ENCODE measurements at places on chromosomes 13 and 19. TPM values are rescaled to one million over a fixed set of nuclear protein-coding genes. Genes with fewer than 3 reads are reported as not detected.
A peak's percentile ranks its signal among the peaks of the same experiment; 100 is the strongest.

Gene C19orf33
- not detected for total RNA-seq

Gene CYSLTR2
- 1.7 TPM for total RNA-seq

Gene GPI
- total RNA-seq: 542 TPM

Gene SSC5D
- 0.48 TPM for total RNA-seq

- H3K36me3 ChIP-seq: no peaks in the 10 kb centered on the region
- no peak for DNase-seq
- H3K4me1 ChIP-seq: no peaks in the 10 kb centered on the region
- no peak overlapping the region for H3K27ac ChIP-seq
- peaks cover 47% of the 10 kb centered on the region for H3K27me3 ChIP-seq
Observed at GRCh38 chr19:50859849-50860248, 5.1 kb downstream of the KLK3 start.

GRCh38 chr13:22915442-22916082, 265.2 kb upstream of the SGCG start:
- no peak overlapping the region for H3K27ac ChIP-seq
- H3K36me3 ChIP-seq: no peaks in the 10 kb centered on the region
- peak overlapping the region; percentile 51 for H3K4me3 ChIP-seq

DNA sequence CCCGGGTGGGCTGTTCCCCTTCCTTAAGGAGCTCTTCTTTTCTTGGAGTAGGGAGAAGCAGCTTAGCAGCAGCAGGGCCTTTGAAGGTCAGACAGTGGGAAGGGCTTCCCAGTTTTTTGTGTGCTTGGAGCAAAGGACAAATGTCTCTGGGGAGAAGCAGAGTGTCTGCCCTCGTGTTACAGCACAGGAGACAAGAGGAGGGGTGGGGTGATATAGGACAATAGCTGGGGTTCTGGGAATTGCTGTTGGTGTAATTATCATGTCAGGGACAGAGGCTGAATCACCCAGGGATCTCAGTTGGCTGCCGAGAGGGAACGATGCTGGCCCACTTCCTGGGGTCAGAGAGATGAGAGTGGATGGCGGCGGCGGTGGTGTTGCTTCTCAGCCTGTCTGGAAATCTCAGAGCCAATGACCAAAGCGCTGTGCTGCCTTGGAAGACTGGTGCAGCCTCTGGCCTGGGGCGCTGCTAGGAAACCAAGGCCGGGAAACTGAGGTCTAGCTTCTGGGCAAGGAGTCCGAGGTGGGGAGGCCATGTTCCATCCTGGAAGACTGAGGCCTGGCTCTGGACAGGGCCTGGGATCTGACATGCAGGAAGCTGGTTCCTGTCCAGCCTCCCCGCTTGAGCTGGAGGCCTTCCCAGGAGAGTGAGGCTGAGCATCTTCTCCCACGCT, 1.2 kb downstream of the INAFM1 start:
- no peak for DNase-seq
- no peaks in the 10 kb centered on the region for H3K27me3 ChIP-seq
- peak overlapping the region; percentile 67 for H3K4me3 ChIP-seq
- H3K36me3 ChIP-seq: peaks cover 13% of the 10 kb centered on the region
- peaks cover 22% of the 10 kb centered on the region for H3K4me1 ChIP-seq
- H3K27ac ChIP-seq: peak overlapping the region; percentile 26

DNA sequence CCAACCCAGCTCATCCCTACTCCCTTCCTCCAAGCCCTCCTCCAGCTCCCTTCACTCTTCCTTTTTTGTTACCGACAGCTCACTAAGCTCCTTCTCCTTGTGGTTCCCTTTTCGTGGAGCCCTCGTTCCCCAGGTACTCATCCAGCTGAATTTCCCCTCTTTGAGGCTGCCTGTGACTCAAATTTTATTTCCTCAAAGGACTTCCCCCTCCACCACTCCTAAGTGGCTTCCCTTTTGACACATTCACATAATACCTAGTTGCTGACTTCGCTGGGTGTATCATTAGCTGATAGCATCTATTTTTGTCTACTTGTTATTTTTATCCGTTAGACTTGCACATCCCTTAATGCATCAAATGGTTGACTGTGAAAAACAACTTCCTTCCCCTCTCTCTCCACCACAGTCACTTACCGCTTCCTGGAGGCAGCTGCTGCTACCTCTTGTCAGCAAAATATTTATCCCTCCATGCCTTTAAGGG, 14.5 kb downstream of the FFAR2 start:
- H3K4me3 ChIP-seq: no peak overlapping the region
- H3K27ac ChIP-seq: peak overlapping the region; percentile 15

DNA sequence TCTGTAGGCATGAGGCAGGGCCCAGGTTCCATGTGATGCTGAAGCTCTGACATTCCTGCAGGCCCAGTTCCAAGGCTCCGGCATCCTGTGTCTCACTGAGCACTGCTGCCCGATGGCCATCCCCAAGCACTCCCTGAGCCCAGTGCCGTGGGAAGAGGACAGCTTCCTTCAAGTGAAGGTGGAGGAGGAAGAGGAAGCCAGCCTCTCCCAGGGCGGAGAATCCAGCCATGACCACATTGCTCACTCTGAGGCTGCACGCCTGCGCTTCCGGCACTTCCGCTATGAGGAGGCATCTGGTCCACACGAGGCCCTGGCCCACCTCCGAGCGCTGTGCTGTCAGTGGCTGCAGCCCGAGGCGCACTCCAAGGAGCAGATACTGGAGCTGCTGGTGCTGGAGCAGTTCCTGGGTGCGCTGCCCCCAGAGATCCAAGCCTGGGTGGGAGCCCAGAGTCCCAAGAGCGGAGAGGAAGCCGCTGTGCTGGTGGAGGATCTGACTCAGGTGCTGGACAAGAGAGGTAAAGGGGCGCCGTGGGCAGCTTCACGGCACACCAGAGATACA, 8.0 kb downstream of the ZSCAN22 start:
- peaks cover 25% of the 10 kb centered on the region for H3K36me3 ChIP-seq
- H3K4me3 ChIP-seq: no peak overlapping the region
- no peaks in the 10 kb centered on the region for H3K27me3 ChIP-seq
- H3K27ac ChIP-seq: no peak overlapping the region

GRCh38 chr13:101465877-101466276, 13.4 kb downstream of the ITGBL1 start:
- H3K27me3 ChIP-seq: peaks cover 8% of the 10 kb centered on the region
- H3K4me3 ChIP-seq: no peak overlapping the region
- H3K36me3 ChIP-seq: no peaks in the 10 kb centered on the region
- no peak overlapping the region for H3K27ac ChIP-seq
- H3K4me1 ChIP-seq: no peaks in the 10 kb centered on the region

DNA sequence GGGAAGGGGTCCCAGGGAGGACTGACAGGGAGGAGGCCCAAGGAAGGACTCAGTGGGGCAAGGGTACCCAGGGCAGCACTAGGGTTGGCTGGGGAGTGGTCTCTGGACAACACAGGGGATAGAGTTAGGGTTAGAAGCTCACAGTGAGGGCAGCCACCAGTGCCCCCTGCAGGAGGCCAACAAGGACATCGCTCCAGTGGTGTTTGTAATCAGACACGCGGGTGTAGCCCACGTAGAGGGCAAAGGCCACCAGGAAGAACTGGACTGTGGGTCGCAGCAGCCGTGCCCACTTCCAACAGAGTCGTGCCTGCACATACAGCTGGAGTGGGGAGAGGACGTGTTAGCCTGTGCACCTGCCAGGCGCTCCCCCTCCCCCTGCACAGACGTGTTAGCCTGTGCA, 9.2 kb downstream of the PLPP2 start:
- peaks cover 13% of the 10 kb centered on the region for H3K27me3 ChIP-seq
- H3K36me3 ChIP-seq: no peaks in the 10 kb centered on the region
- no peak for DNase-seq
- no peak overlapping the region for H3K27ac ChIP-seq

- no peak overlapping the region for H3K27ac ChIP-seq
- no peaks in the 10 kb centered on the region for H3K4me1 ChIP-seq
- H3K36me3 ChIP-seq: no peaks in the 10 kb centered on the region
- DNase-seq: no peak
Observed at GRCh38 chr19:50702158-50702870, 17.3 kb downstream of the SHANK1 start.

- no peak overlapping the region for H3K27ac ChIP-seq
- no peaks in the 10 kb centered on the region for H3K36me3 ChIP-seq
- no peak for DNase-seq
- H3K4me3 ChIP-seq: no peak overlapping the region
Observed at GRCh38 chr13:32936716-32937115, 79.5 kb upstream of the KL start.

DNA sequence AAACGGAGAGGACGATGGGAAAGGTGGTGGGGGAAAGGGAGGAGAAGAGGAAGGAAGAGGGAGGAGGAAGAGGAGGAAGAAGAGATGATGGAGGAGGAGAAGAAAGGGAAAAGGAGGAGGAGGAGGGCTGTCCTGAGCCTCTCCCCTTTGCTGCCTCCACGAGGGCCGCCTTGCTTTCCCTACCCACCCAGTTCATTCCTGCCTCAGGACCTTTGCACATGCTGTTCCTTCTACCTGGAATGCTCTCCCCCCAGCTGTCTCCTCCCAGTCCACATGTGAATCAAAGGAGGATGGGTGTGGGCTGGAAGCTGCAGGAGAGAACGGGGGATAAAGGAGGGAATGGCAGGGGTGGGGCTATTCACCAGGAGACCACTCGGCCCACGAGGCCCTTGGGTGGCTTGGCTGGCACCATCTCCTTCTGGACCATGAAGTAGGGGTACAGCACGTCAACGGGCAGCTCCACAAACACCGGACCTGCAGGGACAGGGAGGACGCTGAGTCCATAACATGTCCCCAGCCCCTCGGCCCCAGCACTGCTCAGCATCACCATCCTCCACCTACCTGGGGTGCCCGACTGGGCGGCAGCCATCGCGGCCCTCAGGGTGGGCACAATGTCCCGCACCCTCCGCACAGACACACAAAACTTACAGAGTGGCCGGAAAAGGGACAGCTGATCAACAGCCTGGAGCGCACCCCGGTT, 15.3 kb downstream of the SYDE1 start:
- no peaks in the 10 kb centered on the region for H3K27me3 ChIP-seq
- peaks cover 31% of the 10 kb centered on the region for H3K36me3 ChIP-seq
- no peak overlapping the region for H3K27ac ChIP-seq
- peaks cover 16% of the 10 kb centered on the region for H3K4me1 ChIP-seq
- H3K4me3 ChIP-seq: no peak overlapping the region
- no peak for DNase-seq

GRCh38 chr13:33466262-33466661, 180.7 kb upstream of the STARD13 start:
- H3K4me3 ChIP-seq: no peak overlapping the region
- DNase-seq: no peak
- no peaks in the 10 kb centered on the region for H3K36me3 ChIP-seq
- H3K27ac ChIP-seq: no peak overlapping the region
- H3K27me3 ChIP-seq: peaks cover 20% of the 10 kb centered on the region

- peaks cover 25% of the 10 kb centered on the region for H3K36me3 ChIP-seq
- H3K27ac ChIP-seq: no peak overlapping the region
- no peak overlapping the region for H3K4me3 ChIP-seq
- no peaks in the 10 kb centered on the region for H3K4me1 ChIP-seq
Observed at GRCh38 chr13:110685305-110686020, 20.5 kb downstream of the CARS2 start.

GRCh38 chr13:24275041-24275440, 34.3 kb upstream of the C1QTNF9 start:
- H3K27me3 ChIP-seq: no peaks in the 10 kb centered on the region
- peaks cover 79% of the 10 kb centered on the region for H3K4me1 ChIP-seq
- peaks cover 19% of the 10 kb centered on the region for H3K36me3 ChIP-seq
- H3K4me3 ChIP-seq: peak overlapping the region; percentile 69

GRCh38 chr13:37531049-37531448, 67.5 kb downstream of the POSTN start:
- no peaks in the 10 kb centered on the region for H3K36me3 ChIP-seq
- H3K4me3 ChIP-seq: no peak overlapping the region
- no peak for DNase-seq
- H3K27ac ChIP-seq: no peak overlapping the region
- H3K27me3 ChIP-seq: no peaks in the 10 kb centered on the region
- H3K4me1 ChIP-seq: no peaks in the 10 kb centered on the region

DNA sequence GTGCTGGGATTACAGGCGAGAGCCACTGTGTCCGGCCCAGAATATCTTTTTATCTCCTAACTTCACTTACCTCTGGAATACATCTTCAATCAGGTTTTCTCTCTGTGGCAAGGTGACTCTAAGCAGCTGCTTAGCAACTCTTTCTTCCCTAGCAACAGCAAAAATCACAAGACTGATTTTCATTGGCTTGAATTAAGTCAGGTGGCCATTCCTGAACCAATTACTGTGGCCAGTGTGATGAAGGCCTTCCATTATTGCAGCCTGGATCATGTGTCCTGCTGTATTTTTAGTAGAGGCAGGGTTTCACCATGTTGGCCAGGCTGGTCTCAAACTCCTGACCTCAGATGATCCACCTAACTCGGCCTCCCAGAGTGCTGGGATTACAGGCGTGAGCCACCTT, 9.0 kb upstream of the LTBP4 start:
- no peak overlapping the region for H3K4me3 ChIP-seq
- H3K27me3 ChIP-seq: peaks cover 4% of the 10 kb centered on the region
- H3K27ac ChIP-seq: no peak overlapping the region
- no peak for DNase-seq
- H3K36me3 ChIP-seq: peaks cover 6% of the 10 kb centered on the region
- H3K4me1 ChIP-seq: peaks cover 12% of the 10 kb centered on the region

GRCh38 chr13:73984201-73984600, 150.0 kb downstream of the KLF12 start:
- H3K27ac ChIP-seq: peak overlapping the region; percentile 96
- no peak overlapping the region for H3K4me3 ChIP-seq
- H3K27me3 ChIP-seq: no peaks in the 10 kb centered on the region
- DNase-seq: no peak

- H3K4me3 ChIP-seq: no peak overlapping the region
- H3K27me3 ChIP-seq: no peaks in the 10 kb centered on the region
- DNase-seq: no peak
- no peak overlapping the region for H3K27ac ChIP-seq
- H3K36me3 ChIP-seq: peaks cover 25% of the 10 kb centered on the region
Observed at GRCh38 chr19:6378486-6378885, 2.8 kb upstream of the PSPN start.

- H3K27me3 ChIP-seq: peaks cover 14% of the 10 kb centered on the region
- no peak overlapping the region for H3K4me3 ChIP-seq
- no peaks in the 10 kb centered on the region for H3K4me1 ChIP-seq
- no peak for DNase-seq
- no peak overlapping the region for H3K27ac ChIP-seq
Observed at GRCh38 chr19:51201712-51202111, 23.2 kb upstream of the CD33 start.

DNA sequence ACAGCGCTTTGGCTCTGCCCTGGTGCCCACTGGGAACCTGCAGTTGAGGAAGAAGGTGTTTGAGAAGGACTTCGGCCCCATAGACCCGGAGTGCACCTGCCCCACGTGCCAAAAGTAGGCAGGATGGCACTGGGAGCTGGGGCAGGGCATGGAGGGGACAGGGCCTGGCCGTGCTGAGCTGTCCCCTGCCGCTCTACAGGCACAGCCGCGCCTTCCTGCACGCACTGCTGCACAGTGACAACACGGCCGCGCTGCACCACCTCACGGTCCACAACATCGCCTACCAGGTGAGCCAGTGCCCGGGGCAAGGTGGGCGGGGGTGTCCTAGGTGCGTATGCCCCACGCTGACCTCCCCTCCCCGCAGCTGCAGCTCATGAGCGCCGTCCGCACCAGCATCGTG, 5.1 kb upstream of the DNM2 start:
- H3K4me3 ChIP-seq: no peak overlapping the region
- no peak for DNase-seq
- no peaks in the 10 kb centered on the region for H3K27me3 ChIP-seq
- H3K4me1 ChIP-seq: peaks cover 4% of the 10 kb centered on the region

Measured in activated naive CD4-positive, alpha-beta T cell treated with anti-CD3 and anti-CD28 coated beads for 36 hours (primary cell).